CD4-positive, alpha-beta T cell treated with Interleukin-17A for 4 hours (primary cell): ENCODE measurements at places on chromosomes 12 and 14.

GRCh38 chr12:38053655-38054464 is 262.7 kb upstream of the ALG10B start:
- no peak for DNase-seq

- no peak for DNase-seq
Observed at GRCh38 chr12:43884683-43885410, 49.0 kb downstream of the TMEM117 start.

- peak; percentile 25 for DNase-seq
Observed at GRCh38 chr12:49331380-49332222, 5.4 kb downstream of the C1QL4 start.

DNA sequence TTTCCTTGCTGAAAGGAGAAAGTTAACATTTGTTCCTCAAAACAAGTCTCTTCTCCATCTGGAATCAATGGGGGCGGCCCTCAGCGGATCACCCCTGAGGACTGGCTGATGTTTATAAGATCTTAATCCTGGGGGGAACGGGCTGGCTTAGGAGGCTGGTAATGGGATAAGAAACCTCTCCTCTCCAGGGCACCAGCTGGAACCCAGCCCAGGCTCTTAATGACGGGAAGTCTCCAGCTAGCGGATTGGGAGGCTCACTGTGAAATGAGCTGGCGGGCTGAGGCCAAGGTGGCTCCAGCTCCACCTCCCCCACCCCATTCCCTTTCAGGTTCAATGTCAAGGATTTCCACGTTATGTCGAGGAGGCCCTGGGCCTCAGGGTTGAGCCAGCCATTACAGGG is 1133.0 kb downstream of the VRK1 start:
- DNase-seq, result no peak

GRCh38 chr12:107843351-107844311 is 69.1 kb downstream of the ASCL4 start:
- no peak for DNase-seq

GRCh38 chr14:59301354-59301753 is 112.9 kb downstream of the DAAM1 start:
- DNase-seq, result peak; percentile 36

GRCh38 chr12:12007001-12007712 is 63.6 kb upstream of the BCL2L14 start:
- DNase-seq, result peak; percentile 76

DNA sequence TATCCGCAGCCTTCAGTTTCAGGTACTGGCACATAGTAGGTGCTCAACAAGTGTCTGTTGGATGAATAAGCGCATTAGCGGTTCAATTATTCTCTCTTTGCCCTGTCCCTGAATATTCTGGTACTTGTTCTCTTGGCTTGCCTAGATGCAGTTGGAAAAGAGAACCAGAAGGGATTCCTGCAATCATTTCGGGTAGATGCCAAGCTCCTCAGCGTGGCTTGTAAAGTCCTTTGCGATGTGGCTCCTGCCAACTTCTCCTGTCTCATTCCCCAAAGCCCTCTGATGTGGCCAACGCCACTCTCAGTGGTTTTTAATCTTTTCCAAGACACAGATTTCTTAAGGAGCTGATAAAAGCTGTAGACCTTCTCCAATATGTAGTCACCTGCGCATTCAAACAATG is 230.3 kb downstream of the SUDS3 start:
- no peak for DNase-seq

- DNase-seq, result no peak
Observed at GRCh38 chr12:108823804-108824203, 33.6 kb downstream of the SSH1 start.

DNA sequence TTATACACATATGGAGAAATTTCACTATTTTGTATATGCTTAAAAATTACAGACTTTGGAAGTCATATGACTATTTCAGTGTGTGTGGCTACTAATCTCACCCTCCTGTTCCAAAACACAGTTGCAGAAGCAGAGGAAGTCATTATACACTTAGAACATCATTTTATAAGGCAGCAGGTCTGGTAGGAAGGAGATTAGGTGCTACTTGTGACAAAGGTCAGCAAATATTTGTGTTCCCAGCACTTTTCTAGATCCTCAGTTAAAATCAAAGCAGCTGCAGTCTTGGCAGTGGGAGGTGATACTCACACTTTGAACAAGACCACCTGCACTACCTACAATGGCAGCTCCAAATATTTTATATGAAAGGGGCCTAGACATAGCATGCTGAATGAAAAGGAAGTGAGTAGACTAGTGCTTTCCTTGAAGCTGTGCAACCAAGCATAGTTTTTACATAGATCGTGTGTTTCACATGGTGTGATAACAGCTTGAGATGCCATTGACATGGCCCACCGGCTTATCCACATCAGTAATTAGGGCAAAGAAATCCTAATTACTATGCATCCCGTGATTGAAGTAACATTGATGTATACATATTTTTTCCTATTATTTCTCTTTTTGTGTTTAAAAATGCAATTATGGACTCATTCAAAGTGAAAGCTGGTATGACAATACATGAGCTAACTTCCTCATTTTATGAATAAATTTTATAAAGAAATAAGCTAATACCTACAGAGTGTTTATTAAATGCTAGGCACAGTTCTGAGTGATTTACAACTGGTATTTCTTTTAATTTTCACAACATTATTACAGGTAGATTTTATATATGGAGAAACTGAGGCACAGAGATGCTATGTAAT is 5.3 kb downstream of the GYS2 start:
- DNase-seq, result no peak

DNA sequence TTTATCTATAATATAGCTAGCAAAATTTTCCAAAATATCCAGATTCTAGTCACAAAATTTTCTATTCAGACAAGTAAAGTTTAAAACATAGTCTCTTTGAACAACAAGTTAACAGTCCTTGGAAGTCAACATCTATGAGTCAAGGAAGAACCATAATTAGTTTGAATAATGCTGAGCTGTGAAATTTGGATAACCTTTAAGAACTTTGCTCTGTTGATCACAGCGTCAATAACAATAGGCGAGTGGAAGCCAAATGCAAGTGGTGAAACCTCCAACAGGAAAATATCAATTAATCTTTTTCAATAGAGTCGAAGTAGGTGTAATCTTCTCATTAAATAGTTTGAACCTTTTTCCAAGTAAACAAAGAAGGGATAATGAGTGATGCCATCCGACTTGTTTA is 466.6 kb downstream of the FOXG1 start:
- no peak for DNase-seq

DNA sequence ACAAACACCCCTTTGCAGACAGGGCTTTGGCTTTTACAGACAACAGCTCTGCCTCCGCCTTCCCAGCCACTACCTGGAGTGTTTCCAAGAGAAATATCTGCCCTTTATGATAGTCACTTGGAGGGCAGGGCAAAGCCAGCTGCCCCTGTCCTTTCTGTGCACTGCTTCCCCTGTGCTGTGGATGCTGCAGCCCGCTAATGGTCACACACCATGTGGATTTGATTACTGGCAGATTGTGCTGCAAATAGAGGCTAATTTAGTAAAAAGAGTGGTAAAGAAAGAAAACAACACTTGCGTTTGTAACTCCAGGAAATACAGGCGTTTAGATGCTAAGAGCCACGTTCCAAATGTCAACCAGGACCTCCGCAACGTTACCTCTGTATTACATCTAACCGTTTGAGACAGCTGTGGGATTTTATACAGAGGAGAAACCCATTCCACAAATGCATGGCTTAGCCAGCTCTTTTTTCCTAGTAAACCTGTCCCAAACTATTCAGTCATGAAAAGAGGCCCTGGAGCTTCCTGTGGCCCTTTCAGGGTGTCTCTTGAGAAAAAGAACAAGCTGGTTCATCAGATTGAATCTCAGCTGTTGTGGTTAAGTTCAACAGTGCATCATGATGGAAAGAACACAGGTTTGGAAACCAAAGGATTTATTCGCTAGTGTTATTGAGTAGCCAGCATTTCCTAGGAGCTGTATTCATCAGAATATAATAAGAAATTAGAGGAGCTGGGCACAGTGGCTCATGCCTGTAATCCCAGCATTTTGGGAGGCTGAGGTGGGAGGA is 30.1 kb upstream of the PWP1 start:
- no peak for DNase-seq

GRCh38 chr12:56518570-56518969 is 3.0 kb upstream of the RBMS2 start:
- no peak for DNase-seq

- DNase-seq, result no peak
Observed at GRCh38 chr12:12086362-12086761, 15.6 kb downstream of the BCL2L14 start.

- no peak for DNase-seq
Observed at GRCh38 chr12:15527201-15528080, 205.1 kb downstream of the PTPRO start.

- DNase-seq, result peak; percentile 76
Observed at GRCh38 chr14:90820958-90821357, 4.7 kb upstream of the TTC7B start.

GRCh38 chr14:77347751-77348150 is 26.9 kb downstream of the GSTZ1 start:
- no peak for DNase-seq

DNA sequence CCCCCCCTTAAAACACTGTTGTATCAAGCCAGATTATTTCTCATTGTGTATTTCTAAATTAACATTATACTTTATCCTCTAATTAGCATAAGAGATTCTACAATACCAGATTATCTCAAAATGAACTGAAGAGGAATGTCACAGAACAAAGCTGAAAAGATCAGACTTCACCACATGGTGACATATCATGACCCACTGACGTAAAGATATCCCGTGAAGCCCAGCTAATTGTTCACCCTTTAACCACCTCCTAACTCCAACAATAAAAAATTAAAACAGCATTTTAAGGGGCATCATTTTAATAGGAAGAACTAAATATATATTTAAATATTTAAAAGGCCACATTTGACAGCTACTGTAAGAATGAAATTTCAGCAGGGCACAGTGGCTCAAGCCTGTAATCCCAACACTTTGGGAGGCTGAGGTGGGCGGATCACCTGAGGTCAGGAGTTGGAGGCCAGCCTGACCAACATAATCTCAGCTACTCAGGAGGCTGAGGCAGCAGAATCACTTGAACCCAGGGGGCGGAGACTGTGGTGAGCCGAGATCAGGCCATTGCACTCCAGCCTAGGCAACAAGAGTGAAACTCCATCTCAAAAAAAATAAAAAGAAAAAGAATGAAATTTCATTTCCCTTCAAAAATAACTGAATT is 29.0 kb downstream of the CDK17 start:
- no peak for DNase-seq

DNA sequence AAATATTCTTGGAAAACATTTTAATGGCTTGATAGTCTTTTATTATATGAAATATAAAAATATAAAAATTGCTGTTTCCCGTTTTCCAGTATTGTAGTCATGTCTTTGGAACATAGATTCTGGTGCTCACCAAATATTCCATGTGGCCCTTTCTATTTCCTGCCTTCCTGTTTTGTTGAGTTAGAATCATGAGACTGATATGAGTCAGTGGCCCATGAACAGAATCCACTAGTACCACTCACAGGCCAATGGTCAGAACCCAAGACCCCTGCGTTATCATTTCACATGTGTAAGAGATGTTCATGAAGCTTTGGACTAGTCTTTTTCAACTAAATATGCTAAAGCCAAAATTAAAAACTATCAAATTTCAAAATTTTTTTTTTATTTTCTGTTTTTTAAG is 56.9 kb downstream of the BICD1 start:
- DNase-seq, result no peak

DNA sequence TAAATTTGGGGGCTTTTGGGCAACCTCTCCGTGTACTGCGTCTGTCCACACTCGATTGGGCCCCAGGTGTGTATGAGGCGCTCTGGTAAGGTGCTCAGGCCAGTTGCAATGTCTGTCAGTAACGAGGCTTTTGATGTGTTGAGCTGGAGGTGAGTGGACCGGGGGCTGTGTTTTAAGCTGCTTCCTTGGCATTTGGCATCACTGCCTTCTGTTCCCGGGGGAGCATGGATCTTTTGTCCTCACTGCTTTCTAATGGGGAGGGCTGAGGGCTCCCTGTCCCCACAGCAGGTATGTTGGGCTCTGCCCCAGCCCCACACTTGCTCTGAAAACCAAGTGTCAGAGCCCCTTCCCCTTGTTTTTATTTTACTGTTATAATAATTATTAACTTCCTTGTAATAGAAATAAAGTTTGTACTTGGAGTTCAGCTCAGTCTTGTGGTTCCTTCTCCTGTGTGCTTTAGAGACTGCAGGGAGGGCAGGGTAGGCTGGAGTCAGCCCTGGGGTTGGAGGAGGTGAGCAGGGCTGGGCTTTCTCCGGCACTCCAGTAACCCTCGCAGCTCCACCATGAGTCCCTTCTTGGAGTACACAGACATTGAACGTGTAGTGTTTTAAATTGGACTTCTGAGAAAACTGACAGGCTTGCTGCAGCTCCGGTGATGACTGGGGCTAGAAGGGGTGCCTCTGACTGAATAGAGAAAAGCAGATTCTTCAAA is 28.0 kb downstream of the TRAFD1 start:
- no peak for DNase-seq

DNA sequence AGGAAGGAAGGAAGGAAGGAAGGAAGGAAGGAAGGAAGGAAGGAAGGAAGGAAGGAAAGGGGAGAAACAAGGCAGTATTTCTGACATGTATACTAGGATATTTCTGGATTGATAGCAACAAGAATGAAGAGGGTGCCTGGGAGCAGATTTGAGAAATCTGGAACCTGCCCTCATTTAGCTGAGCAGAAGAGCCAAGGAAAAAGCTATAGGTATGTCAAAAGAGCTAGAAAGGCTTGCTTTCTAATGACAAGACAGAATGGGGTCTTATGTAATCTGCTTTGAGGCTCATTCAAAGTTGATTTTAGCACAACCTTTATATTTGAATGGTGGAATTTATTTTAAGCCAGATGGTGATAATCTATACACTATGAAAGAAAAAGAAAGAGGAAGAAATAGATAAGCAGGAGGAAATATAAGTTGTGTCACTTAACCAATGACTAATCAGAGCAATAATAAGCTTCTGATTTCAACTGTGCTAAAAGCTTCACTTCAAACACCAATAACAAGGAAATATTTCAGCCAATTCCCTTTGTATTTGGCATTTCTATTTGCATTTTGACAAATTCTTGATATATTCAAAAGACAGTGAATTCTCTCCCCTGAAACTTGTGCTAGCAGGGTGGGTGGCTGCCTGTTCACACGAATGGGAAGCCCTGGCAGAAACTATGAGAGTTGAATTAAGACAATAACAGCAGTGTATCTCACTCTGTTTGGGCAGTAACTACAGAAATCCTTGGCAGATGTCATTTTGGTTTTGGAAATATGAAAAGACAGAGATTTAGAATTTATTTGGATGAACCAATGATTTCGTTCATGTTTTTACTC is 76.3 kb upstream of the FLRT2 start:
- DNase-seq, result no peak

GRCh38 chr14:42994051-42994736 is 1387.5 kb downstream of the LRFN5 start:
- no peak for DNase-seq

DNA sequence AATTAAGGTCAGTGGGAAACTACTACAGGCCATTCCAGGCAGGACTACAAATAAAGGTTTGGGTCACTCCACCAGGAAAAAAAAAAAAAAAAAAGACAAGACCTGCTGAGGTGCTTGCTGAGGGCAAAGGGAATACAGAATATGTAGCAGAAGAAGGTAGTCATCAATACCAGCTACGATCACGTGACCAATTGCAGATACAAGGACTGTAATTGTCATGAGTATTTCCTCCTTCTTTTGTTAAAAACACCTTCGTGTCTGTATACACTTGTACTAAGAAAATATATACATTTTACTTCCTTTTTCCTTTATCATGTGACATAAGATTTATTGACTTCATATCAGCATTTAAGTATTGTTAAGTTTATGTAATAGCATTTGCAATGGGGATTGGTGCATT is 19.2 kb downstream of the GYS2 start:
- no peak for DNase-seq
